ENCODE measurements at places on chromosomes 16 and 17. TPM values are rescaled to one million over a fixed set of nuclear protein-coding genes. Genes with fewer than 3 reads are reported as not detected.

DNA sequence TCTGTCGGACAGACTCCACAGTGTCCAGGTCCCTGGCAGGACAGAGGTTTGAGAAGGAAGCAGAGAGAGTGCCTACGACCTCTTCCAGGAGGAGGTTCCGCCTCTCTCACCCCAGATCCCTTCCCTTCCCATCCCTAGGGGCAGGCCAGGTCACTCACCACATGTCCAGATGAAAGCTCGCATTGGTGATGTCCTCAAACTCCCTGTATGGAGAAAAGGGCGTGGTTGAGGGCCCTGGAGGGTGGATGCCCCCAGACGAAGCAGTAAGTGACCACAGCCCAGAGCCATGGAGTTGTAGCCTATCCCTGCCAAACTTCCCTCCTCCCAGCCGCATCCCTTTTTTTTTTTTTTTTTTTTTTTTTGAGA is 3.4 kb downstream of the UNC13D start:
- no peak overlapping the region for H3K27ac ChIP-seq
- H3K4me1 ChIP-seq, result peaks cover 35% of the 10 kb centered on the region

- H3K4me3 ChIP-seq, result no peak overlapping the region
- H3K36me3 ChIP-seq, result no peaks in the 10 kb centered on the region
- DNase-seq, result no peak
- no peaks in the 10 kb centered on the region for H3K4me1 ChIP-seq
- H3K27me3 ChIP-seq, result no peaks in the 10 kb centered on the region
Measured at GRCh38 chr17:72778169-72779151, 314.0 kb downstream of the SLC39A11 start.

- no peaks in the 10 kb centered on the region for H3K27me3 ChIP-seq
- peaks cover 25% of the 10 kb centered on the region for H3K36me3 ChIP-seq
- no peak overlapping the region for H3K4me3 ChIP-seq
- no peak overlapping the region for H3K27ac ChIP-seq
- no peaks in the 10 kb centered on the region for H3K4me1 ChIP-seq
Measured at GRCh38 chr16:24967074-24967473, 48.1 kb downstream of the ARHGAP17 start.

- no peak for DNase-seq
- no peaks in the 10 kb centered on the region for H3K27me3 ChIP-seq
- H3K27ac ChIP-seq, result no peak overlapping the region
- H3K4me1 ChIP-seq, result no peaks in the 10 kb centered on the region
Measured at GRCh38 chr16:10668322-10669045, 26.2 kb downstream of the TEKT5 start.

GRCh38 chr17:20172376-20172775 is 163.2 kb downstream of the SPECC1 start:
- H3K27me3 ChIP-seq, result no peaks in the 10 kb centered on the region
- no peak overlapping the region for H3K4me3 ChIP-seq
- no peaks in the 10 kb centered on the region for H3K36me3 ChIP-seq
- DNase-seq, result no peak
- H3K27ac ChIP-seq, result no peak overlapping the region
- peaks cover 20% of the 10 kb centered on the region for H3K4me1 ChIP-seq

Gene SUMO2
- total RNA-seq, result 859 TPM

Gene ADAP2
- 17.2 TPM for total RNA-seq

Gene DOC2A
- 17.3 TPM for total RNA-seq

GRCh38 chr16:27410761-27411160 is 8.8 kb downstream of the IL21R start:
- no peak overlapping the region for H3K27ac ChIP-seq
- H3K36me3 ChIP-seq, result no peaks in the 10 kb centered on the region
- H3K27me3 ChIP-seq, result no peaks in the 10 kb centered on the region

- no peak overlapping the region for H3K4me3 ChIP-seq
- H3K4me1 ChIP-seq, result peaks cover 60% of the 10 kb centered on the region
- no peaks in the 10 kb centered on the region for H3K36me3 ChIP-seq
- DNase-seq, result no peak
- H3K27ac ChIP-seq, result no peak overlapping the region
Measured at GRCh38 chr16:68752602-68753001, 15.5 kb downstream of the CDH1 start.

Gene TSR1
- total RNA-seq, result 77.2 TPM

Gene CYLD
- total RNA-seq, result 11.9 TPM

- no peak for DNase-seq
- H3K27ac ChIP-seq, result no peak overlapping the region
- H3K4me3 ChIP-seq, result no peak overlapping the region
- no peaks in the 10 kb centered on the region for H3K27me3 ChIP-seq
- peaks cover 59% of the 10 kb centered on the region for H3K4me1 ChIP-seq
- peaks cover 31% of the 10 kb centered on the region for H3K36me3 ChIP-seq
Measured at GRCh38 chr16:81454044-81454443, 9.4 kb downstream of the CMIP start.

DNA sequence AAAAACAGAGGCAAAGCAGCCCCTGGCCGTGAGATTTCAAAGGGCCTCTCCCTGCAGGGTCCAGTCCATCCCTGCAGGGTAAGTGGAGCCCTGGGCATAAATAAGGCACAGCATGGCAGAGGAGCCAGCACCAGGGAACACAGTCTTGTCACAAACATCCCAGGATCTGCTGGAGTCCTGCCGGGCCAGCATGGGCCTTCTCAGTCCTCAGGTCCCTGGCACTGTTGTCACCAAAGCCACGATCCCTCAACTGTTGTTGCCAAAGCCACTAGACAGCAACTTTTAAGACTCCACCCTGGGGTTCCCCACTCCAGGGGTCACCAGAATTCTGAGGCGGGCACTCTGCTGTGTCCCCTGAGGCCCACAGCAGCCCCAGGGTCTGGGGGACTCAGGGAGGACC is 47.8 kb upstream of the BAHCC1 start:
- peaks cover 38% of the 10 kb centered on the region for H3K4me1 ChIP-seq
- 0 out of 2 replicates have a peak overlapping the region, but pooled peaks have one; percentile 77 for H3K4me3 ChIP-seq
- H3K27me3 ChIP-seq, result no peaks in the 10 kb centered on the region
- no peak overlapping the region for H3K27ac ChIP-seq
- DNase-seq, result no peak
- no peaks in the 10 kb centered on the region for H3K36me3 ChIP-seq

DNA sequence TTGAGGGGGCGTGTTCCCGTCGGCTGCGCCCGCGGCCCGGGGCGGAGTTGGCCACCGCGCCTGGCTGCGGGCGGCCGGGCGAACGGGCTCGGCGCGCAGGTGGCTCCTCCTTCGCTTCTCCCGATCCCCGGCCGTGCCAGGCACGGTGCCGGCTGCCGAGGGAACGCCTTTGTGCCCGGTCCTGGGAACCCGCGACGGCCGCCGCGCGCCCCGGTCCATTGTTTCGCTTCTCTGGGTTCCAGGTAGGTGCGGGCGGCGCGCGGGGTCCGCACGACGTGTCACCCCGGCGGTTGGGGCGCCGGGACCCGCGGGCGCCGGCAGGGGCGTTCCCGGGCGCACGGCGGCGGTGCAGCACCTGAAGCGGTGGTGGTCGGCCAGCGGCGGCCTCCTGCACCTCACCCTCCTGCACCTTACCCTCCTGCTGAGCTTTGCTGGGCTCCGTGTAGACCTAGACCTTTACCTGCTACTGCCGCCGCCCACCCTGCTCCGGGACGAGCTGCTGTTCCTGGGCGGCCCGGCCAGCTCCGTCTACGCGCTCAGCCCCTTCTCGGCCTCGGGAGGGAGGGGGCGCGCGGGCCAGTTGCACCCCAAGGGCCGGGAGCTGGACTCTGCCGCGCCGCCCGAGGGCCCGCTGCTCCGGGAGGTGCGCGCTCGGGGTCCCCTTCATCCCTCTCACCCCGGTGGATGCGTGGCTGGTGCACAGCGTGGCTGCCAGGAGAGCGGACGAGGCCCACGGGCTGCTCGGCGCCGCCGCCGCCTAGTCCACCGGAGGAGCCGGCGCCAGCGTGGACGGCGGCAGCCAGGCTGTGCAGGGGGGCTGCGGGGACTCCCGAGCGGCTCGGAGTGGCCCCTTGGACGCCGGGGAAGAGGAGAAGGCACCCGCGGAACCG is 99.9 kb downstream of the EFCAB13 start:
- no peaks in the 10 kb centered on the region for H3K36me3 ChIP-seq
- no peak overlapping the region for H3K4me3 ChIP-seq
- no peak overlapping the region for H3K27ac ChIP-seq
- DNase-seq, result no peak
- H3K4me1 ChIP-seq, result no peaks in the 10 kb centered on the region

GRCh38 chr17:47300718-47301117 is 23.0 kb upstream of the EFCAB13 start:
- H3K36me3 ChIP-seq, result no peaks in the 10 kb centered on the region
- H3K4me1 ChIP-seq, result peaks cover 7% of the 10 kb centered on the region
- no peak overlapping the region for H3K27ac ChIP-seq
- H3K27me3 ChIP-seq, result no peaks in the 10 kb centered on the region

DNA sequence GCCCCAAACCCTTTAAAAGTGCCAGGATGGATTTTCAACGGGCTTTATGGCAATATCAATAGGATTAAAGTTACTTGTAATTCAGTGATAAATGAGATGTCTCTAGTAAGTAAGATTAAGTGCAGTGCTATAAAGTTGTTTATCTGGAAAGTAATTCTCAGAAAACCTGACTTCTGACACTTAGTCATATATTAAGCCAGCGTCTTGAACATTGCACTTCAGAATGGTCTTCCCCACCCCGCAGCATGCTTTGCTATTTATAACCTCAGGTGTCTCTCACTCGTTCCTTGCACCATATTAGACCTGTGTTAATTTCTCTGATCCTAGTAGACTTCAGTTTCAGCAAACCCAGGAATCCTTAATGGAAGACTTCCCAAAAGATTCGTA is 2.1 kb upstream of the MAF start:
- no peaks in the 10 kb centered on the region for H3K27me3 ChIP-seq
- H3K4me3 ChIP-seq, result no peak overlapping the region
- no peaks in the 10 kb centered on the region for H3K4me1 ChIP-seq
- H3K36me3 ChIP-seq, result no peaks in the 10 kb centered on the region

Gene CSH1
- total RNA-seq, result not detected

DNA sequence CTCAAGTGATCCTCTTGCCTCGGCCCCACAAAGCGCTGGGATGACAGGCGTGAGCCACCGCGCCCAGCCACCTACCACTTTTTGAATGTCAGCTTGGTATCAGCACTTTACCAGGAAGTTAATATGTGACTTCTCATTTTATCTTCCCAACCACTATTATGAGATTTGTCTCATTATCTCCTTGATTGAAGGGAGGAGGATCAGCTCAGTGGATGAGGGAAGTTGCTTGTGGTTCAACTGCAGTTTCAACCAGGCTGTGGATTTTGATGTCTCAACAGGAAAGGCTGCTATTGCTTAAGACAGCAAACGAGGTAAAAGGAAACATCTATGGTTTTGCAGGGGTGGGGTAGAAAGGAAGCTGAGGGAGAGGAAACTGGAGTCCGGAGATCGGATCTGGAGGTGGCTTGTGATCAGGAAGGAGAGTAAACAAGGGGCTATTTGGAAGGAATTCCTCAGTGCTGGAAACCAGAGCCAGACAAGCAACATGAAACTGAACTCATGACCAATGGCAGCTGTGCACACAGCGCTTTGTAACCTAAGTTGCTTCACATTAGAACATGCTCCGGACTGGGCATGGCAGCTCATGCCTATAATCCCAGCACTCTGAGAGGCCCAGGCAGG is 180.5 kb downstream of the VPS53 start:
- no peaks in the 10 kb centered on the region for H3K27me3 ChIP-seq
- H3K27ac ChIP-seq, result no peak overlapping the region
- DNase-seq, result no peak
- H3K4me1 ChIP-seq, result no peaks in the 10 kb centered on the region
- peaks cover 5% of the 10 kb centered on the region for H3K36me3 ChIP-seq

DNA sequence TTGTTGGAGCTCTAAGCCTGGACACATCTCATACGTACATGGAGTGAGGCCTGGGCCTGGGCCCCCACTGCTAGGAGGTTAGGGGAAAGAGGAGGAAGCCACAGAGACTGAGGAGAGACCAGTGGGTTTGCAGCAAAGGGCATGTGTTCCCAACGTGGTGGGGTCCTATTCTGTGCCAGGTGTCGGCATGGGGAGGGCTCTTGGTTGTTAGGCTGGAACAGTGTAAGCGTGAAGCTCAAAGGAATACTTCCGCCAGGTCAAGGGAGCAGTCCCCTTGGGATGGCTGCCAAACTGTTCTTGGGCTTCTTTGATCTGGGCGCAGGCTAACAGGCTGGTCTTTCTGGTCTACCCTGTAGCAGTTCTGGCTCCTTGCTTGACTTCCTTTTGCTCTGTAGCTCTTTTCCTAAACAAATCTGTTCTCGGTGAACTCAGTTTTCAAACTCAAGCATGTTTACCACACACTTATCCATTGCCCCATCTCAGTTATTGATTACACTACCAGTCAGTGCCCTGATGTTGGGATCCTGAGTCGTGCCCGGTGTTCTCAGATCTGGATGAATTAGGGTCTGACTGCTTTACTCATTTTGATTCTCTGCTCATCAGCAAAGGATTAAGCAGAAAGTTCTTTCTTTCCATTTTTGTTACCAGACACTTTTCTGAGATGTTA is 36.4 kb downstream of the GPT2 start:
- peak overlapping the region; percentile 5 for H3K27ac ChIP-seq
- H3K4me3 ChIP-seq, result no peak overlapping the region
- no peaks in the 10 kb centered on the region for H3K27me3 ChIP-seq
- DNase-seq, result peak; percentile 10

Gene CCDC92B
- total RNA-seq, result 0.17 TPM

Gene CA10
- not detected for total RNA-seq

Gene GPR142
- total RNA-seq, result not detected

Gene UTS2R
- total RNA-seq, result not detected

DNA sequence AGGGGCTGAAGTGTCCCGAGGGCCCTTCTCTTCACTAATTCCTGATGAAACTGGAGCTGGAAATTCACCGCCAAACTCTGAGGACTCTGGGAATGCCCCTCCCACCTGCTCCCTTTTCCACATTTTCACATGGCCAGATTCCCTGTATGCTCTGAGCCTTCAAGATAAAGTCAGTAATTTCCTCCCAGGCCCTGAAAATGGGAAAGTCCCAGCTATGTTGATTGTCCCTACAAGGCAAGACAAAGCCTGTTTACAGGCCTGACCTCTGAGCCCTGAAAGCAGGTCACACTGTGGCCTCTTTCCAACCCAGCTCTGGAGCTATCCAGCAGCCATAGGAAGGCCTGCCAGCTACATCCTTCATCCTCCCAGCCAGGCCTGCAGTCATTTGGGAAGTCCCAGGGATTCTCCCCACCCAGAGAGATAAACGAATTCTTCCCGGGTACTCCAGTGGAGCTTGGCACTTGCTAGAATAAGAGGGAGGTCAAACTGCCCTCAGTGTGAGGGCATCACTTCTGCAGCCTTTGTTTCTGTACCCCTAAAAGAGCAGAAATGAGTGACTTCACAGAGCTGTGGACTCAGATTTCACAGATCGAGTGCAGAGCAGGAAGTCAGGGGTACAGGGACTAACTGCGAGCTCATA is 19.6 kb upstream of the CCL2 start:
- no peaks in the 10 kb centered on the region for H3K4me1 ChIP-seq
- no peaks in the 10 kb centered on the region for H3K27me3 ChIP-seq
- no peak overlapping the region for H3K4me3 ChIP-seq
- DNase-seq, result no peak
- H3K27ac ChIP-seq, result no peak overlapping the region

Gene CD300LB
- total RNA-seq, result not detected
